MG63 (cell line): ENCODE measurements at places on chromosomes 7 and 10.

DNA sequence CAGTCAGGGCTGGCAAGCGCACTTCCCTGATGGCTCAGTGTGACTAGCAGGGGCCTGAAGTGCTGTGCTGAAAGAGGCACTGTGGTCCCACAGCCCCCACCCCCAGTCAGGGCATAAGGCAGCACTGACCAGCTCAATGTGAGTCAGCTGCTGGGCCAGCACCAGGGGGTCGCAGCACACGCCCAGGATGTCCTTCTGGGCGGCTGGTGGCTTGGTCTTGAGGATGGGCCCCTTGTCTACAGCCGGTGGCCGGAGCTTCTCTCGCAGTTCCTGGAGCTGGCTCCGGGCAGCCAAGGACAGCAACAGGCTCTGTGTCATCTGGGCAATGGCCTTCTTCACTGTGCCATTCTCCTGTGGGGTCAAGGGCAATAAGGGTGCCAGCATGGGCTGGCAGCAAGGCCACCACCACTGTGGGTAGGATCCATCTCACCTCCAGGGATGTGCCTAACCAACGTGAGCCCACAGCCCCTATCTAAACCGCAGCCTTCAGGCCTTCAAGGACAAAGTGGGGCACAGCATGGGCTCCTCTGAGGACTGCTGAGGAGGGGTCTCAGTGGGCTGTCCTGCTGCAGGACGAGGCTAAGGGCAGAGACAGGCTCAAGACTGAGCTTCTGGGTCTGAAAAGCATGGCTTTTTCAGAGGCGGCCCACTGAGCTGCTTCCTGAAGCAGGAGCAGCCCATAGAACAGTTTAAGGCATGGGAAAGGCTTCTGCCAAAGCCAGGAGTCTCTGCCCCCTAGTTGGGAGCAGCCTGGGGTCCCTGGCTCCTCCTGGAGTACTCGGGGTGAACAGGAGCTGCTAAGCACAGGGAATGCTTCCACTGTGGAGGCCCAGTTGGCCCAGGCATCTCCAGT lies 62.5 kb downstream of the CSGALNACT2 start:
- DNase-seq = no peak

DNA sequence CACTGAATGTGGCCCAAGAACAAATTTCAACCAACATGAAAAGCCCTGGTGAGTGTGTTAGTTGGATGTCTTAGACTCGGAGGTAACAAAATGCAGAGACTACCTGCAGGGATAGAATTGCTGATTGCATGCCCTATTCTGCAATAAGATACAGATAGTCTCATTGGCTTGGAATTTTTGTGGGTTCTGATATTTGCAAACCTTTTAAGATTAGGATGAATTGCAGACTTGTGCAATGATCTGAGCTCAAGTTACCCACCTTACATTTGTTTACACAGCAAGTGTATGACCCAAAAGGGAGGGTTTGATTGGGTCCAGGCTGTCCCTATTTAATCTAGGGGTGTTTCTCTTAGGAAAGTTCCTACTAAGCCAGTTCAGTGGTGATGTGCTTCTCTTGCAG lies 45.4 kb downstream of the GPR37 start:
- no peak for DNase-seq

DNA sequence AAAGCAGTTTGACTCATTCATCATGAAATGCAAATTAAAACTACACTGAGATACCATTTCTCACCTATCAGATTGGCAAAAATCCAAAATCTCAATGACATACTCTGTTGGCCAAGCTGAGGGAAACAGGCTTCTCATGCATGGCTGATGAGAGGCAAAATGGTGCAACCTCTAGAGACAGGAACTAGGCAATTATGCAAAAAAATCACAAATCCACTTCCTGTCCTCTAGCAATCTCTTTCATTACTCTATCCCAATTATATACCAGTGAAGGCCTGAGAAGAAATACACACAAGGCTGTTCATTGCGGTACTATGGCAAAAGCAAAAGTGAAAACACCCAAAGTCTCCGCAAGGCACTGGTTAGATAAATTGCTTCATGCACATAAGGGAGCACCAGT lies 25.9 kb upstream of the PTPRN2 start:
- DNase-seq = no peak

DNA sequence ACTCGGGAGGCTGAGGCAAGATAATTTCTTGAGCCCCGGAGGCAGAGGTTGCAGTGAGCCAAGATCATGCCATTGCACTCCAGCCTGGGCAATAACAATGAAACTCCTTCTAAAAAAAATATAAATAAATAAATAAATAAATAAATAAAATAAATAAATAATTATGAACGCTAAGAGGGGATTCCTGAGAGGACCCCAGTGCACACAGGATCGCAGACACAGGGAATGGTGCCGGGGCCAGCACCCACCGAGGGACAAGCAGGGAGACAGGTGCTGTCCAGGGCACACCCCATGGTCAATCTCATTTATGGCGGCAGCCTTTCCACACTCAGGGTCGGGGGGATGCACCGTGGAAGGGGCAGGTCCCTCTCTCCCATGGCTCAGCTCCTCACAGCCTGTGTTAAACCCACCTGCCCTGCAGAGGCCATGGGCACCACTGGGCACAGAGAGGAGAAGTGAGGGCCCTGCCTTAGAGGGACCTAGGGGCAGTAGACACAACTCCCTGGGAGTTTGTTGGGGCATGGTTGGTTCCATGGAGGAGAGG lies 2.2 kb upstream of the RAMP3 start:
- no peak for DNase-seq

GRCh38 chr10:88200312-88201032 lies 337.0 kb downstream of the PTEN start:
- DNase-seq = no peak

- no peak for DNase-seq
These were observed 161.3 kb downstream of the ELAPOR2 start for GRCh38 chr7:86898171-86898570.

GRCh38 chr10:15620836-15621515 lies 98.7 kb downstream of the ITGA8 start:
- DNase-seq = no peak

GRCh38 chr10:65556006-65556405 lies 1369.8 kb upstream of the LRRTM3 start:
- DNase-seq = no peak

GRCh38 chr10:101114646-101115045 lies 16.5 kb upstream of the TLX1 start:
- no peak for DNase-seq

DNA sequence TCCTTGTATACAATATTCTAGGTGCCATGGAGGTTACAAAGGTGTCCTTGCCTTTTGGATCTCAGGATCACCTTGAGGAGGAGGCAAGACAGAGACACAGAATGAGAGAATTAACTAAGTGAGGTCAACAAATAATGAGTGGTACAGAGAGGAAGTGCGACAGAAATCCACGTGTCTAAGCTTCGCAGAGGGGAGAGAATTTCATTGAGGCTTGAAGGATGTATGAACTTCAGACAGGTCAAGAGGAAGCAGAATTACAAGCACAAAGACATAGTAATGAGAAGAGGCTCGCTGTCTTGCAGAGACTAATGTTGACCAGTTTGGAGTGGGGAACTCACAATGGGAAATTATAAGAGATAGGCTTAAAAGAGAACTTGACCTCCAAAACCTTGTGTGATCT lies 308.7 kb downstream of the FRMD4A start:
- no peak for DNase-seq

- DNase-seq = no peak
These were observed 20.8 kb downstream of the SCRN1 start for GRCh38 chr7:29968683-29969395.

DNA sequence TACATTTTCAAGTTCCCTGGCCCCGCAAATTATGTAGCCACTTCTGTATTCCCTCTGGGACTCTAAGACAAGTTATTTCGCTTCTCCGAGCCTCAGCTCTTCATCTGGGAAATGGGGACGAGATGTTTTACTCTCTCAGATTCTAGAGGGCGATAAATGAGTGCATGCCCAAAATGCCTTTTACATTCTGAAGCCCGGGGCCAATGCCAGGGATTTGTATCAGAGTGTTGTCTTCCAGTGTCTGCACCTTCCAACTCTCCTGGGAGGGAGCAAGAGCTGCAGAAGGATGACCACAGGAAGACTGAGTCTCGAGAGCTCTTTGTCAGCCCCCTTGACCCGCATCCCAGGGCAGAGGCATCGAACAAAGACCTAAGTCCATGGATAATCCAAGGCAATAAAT lies 39.9 kb downstream of the BUB3 start:
- DNase-seq = no peak

GRCh38 chr7:6496842-6497636 lies 49.3 kb upstream of the DAGLB start:
- DNase-seq = no peak

GRCh38 chr7:11281953-11282352 lies 308.3 kb downstream of the PHF14 start:
- no peak for DNase-seq

- no peak for DNase-seq
These were observed 17.1 kb downstream of the CPA5 start for GRCh38 chr7:130361681-130362080.

DNA sequence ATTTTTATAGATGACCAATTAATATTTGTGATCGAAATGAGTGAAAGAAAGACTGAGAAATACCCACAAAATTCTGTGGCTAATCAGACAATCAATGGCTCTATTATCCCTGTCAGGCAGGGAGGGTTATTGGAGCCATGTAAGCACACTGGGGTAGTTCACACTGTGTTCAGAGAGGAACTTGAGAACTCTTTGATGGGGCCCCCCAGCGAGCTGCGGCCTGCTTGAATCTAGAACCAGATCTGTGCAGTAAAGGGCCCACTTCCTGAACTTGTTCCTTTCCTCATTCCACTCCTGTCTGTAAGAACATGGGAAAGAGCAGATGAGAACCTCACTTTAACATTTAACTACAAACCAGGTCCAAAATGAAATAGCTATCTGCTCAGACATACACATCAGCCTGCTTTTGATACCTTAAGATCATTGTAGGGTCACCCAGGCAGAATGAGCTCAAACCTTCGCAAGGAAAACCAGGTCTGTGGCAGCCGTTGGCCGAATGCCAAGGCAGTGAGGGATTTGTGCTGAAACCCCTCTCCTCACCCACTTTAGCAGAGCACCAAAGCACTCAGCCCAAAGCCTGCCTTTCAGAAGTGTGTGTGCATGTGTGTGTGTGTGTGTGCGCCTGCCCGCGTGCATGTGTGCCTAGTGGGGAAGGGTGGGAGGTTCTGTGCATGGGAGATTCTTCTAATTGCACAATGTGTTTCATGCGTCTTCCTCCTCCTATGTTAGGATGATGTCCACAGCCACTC lies 365.6 kb upstream of the MGMT start:
- DNase-seq = no peak

DNA sequence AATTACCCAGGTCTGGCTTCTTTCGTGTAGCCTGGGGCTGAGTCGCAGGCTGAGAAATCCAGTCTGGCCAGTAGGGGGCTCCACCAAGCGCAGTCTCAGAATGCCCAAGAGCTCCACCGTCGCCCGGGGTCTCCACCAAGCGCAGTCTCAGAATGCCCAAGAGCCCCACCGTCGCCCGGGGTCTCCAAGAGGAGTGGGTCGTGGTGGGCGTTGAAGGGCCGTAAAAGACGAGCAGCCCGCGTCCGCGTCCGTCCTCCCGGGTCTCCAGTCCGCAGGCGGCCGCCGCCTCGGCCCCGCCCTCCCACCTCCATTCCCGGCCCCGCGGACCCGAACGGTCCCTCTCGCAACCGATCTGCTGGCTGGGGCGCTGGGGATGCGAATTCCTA lies 892 bp upstream of the ZYX start:
- DNase-seq = peak; percentile 72

- no peak for DNase-seq
These were observed 438.1 kb upstream of the NRP1 start for GRCh38 chr10:33772370-33773252.

DNA sequence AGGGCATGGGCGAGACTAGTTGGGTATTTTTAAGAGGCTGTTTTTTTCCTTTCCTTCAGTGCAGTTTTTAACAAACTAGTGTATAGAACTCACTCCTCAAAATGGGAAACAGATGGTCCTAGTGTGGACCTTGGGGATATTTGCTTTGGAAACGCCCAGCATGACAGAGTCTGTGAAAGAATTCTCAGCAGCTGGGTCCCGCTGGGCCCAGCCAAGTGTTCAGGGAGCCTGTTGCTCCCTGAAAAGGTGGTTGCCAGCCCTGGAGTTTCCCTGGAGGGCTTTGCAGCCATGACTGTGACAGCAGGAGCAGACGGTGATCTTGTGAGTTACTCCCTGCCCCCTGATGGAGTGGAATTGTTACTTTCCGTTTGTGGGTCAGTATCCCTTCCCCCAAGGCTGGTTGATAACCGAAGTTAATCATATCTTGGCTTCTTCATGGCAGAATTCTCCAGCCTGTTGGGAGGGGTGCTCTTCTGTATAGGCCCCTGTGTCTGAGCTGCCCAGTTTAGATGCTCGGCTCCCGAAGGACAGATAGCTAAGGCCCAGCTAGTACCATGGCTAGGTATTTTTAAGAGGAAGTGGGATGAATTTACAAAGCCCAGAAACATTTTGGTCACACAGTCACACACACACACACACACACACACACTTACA lies 278.6 kb upstream of the HABP2 start:
- peak; percentile 66 for DNase-seq

- no peak for DNase-seq
These were observed 1033.6 kb upstream of the LRRTM3 start for GRCh38 chr10:65892284-65892683.

DNA sequence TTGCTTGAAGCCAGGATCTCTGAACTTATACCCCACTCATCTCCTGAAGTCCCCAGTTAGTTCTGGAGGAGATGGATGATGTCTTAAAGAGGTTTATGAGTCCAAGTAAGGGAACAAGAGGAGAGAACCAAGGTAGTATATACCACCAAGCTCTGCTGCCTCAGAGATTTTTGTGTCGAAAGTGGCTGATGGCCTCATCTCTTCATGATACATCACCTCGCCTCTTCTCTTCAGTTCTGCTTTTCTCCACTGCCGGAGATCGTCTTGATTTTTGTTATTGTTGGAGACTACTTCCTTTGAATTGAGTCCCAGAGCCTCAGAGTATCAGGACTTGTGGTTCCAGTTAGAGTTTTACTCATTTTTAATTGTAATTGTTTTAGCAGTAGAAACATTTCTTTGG lies 1.9 kb downstream of the VTI1A start:
- no peak for DNase-seq

DNA sequence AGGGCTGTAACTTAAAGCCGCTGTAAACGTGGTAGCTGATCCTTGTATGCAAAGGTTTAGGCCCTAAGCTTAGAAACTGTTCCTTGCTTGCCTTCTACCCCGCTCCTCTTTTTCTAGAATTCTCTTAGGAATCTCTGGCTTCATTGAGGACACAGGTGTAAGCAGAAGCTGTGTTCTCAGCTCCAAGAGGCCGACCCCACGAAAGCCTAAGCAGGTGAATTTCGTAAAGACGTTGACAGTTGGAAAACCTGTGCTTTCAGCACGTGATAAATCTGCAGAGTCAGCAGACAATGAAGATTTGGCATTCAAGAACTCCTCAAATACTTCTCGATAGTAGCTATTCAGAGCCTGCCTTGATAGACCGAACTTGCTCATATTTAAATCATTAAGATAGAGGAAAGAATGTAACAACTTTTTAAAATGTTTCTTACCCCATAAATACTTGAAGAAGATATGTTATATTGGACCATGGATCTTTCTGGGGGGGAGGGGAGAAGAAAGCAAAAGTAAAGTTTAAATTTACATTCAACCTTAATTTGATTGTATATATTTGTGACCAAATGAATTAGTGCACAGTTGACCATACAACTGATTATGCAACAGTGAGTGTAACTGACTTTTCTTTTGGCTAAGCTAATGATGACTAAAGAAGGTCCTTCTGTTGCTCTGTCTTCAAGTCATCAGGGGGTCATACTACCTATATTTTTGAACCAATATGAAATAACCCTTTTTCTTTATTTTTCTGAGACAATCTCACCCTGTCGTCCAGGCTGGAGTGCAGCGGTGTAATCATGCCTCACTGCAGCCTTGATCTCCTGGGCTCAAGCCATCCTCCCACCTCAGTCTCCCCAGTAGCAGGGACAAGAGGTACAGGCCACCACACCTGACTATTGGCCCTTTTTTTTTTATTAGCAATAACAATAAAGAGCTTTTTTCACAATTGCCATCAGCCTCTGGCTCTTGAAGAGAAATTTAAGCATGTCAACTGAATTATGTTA lies 1.2 kb upstream of the GDI2 start:
- no peak for DNase-seq
